ENCODE measurements at places on chromosomes 4 and X.

DNA sequence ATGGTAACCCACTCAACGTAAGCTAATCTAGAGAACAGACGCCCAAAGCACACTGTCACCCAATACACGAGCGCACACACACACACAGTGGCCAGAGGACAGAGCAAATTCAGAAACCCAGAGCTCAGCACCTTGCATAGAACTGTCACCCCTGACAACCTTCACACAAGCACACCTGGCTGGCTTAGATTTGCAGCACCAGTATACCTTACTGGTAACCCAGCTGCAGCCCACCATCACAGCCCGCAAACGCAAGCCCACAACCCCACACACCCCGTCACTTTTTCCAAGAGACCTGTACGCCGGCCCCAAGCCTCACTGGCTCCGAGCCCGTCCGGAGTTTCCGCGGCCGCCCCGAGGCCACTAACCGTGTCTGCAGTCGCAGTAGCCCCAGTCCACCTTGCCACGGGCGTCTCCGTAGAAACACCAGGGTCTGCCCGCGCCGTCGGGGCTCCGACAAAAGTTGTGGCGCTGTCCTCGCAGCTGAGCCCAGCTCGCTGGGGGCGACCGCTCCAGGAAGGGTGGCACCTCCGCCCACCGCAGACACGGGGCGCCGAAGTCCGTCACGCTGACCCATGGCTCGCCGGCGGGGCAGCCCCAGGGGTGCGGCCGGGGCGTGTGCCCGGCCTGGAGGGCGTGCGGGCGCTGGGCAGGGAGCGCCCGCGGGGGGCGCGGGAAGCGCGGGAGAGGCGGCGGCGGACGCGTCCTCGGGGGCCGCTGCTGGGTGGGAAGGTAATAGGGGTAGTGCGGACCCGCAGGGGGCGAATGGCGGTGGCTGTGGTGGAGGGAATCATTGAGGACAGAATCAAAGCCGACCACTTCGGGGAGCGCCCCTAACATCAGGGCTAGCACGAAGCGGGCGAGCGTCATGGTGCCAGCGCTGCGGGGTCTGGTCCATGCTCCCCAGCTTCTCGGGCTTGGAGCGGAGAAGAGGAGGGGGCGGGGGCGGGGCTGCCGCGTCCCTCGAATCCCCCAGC is 664 bp downstream of the PRSS12 start:
- peak; percentile 58 for DNase-seq

GRCh38 chr4:52848254-52848653 is 13.9 kb upstream of the RASL11B start:
- no peak for DNase-seq

DNA sequence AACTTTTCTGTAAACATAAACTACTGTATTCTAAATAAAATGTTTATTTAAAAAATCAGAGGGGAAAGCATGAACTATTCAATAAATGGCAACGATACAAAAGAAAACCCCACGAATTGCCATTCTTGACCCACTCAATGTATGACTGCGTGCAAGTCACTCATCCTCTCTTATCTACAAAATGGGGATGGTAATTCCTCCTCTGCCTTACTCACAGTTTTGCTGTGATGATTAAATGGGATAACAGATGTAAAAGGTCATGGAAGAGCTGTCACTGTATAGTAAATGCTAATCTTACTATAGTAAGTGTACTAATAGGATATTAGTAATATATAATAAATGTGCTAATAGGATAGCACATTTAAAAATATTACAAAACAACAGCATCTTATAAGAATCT is 173.4 kb downstream of the SCFD2 start:
- no peak for DNase-seq

DNA sequence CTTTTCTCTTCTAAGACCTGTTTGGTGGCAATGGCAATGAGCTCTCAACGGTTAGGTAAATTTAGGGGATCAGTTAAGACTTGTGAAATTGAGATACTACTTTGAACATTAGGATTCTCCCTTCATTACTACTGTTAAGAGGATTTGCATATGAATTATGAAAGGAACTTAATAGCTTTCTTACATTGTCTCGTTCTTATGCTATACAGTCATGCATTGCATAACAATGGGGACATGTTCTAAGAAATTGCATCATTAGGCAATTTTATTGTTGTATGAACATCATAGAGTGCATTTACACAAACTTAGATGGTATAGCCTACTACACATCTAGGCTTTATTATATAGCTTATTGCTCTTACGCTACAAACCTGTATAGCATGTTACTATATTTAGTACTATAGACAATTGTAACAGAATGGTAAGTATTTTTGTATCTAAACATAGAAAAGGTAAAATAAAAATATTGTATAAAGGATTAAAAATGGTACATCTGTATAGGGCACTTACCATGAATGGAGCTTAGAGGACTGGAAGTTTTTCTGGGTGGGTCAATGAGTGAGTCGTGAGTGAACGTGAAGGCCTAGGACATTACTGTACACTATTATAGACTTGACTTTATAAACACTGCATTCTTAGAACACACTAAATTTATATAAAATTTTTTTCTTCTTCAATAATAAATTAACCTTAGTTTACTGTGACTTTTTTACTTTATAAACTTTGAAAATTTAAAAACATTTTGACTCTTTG is 62.5 kb downstream of the PAQR3 start:
- no peak for DNase-seq

DNA sequence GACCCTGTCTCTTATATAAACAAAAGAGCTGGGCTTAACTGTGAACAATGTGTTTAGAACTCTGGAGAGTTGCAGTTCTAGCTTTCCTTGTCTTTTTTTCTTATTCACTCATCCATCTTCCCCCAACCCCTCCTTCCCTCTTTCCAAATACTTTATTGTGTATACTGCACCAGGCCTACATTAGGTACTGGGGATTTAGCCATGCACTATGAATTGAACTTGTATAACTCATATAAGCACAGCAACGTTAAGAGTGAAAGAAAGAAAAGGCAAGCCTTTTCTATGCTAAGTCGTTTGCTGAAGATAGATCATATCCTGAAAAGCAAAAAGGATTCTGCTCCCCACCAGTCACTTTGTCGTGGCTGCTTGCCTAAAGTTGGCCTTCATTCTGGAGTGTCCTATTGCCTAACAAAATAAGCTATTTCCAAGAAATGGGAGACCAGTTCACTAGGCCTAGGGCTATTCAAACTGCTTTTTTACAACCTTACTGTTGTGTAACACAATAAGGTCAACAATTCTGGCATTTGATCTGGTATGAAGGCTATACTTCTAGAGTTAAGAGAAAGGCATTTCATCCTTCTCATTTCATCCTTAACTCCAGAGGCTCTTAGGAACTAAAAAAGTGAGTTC is 32.2 kb downstream of the CCNI start:
- DNase-seq, result no peak

DNA sequence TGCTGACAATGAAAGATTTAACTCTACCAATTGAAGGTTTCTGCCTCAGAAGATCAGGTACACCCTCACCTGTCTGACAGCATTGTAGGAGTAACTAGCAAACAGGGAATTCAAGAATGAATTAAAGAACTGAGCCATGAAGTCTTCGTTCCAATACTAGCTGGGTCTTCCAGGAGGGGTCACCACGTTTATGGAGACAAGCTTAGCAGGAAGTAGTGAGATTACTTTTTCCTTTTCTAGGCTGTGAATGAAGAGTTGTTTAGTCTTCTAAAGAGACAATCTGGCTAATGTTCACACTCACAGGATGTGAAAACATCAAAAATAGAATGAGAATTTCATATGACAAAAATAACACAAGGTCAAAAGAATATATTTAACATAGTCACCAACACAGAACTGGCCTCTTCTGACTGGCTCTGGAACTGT is 54.9 kb downstream of the REELD1 start:
- no peak for DNase-seq

DNA sequence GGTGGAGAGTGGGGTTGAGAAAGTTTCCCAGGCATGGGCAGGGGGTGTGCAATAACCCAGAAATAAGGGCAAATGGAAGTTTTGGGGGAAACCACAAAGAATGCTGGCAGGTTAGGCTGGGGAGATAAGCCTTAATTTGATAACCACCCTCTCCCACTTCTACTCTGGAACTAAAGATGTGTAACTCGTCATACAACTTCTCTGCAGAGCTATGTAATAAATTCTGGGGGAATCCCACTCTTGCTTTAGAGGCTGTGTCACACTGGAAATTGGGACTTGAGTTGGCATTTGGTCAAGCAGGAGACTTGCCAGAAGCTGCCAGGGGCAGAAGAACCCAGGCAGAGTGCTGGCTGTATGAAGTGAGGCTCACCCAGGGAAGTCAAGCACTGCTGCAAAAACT is 170.9 kb upstream of the CPEB2 start:
- no peak for DNase-seq

- DNase-seq, result no peak
These were observed 1532.0 kb downstream of the PCDH18 start for GRCh38 chr4:136000246-136000645.

GRCh38 chr4:145501051-145501660 is 19.5 kb downstream of the SMAD1 start:
- no peak for DNase-seq

DNA sequence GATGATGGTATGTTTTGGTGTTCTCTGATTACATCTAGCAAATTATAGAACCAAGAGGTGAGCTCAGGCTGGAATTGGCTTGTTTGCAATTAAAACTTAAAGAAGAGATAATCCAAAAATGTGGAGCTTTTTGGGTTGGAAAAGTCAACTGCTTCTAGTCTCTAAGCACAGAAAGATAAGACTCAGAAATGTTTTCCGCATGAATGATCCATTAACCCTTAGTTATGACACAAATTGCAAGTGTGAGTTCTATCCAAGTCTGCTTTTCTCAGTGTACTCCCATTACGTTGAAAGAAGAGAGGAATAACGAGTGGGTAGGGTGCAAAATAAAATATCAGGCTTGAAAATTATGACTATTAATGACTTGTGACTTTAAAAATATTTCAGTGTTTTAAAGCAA is 38.5 kb downstream of the HPGD start:
- no peak for DNase-seq

GRCh38 chr4:139955600-139955999 is 198.4 kb downstream of the MAML3 start:
- no peak for DNase-seq

DNA sequence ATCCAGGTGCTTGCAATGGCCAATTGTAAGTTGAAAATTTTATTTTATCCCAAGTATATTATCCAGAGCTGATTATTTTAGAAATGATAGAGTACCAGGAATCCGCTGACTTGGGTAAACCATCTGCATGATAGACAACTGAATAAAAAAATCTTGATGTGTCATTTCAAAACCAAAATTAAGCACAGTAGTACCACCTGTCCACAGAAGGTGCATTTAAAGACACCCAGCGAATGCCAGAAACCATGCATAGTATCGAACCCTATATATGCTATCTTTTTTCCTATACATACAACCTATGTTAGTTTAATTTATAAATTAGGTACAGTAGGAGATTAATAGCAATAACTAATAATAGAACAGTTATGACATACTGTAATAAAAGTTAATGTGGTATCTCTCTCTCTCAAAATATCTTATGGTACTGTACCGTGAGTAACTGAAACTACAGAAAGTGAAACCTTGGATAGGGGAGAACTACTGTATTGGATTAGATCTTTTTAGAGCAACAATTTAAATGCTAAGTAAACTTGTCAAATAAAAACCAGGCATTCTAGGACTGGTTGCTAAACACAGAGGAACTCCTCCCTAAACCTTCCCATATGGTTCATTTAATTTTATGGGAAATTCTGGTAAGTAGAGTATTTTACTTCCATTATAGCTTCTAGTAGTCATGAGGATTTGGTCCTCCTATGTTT is 6.2 kb downstream of the NEIL3 start:
- no peak for DNase-seq
